Caki2 (cell line): ENCODE measurements at places on chromosomes 4 and X.

- DNase-seq, result no peak
These were observed 706 bp downstream of the DUSP9 start for GRCh38 chrX:153647461-153648357.

- DNase-seq, result no peak
These were observed 758 bp downstream of the SDAD1 start for GRCh38 chr4:75989846-75990528.

DNA sequence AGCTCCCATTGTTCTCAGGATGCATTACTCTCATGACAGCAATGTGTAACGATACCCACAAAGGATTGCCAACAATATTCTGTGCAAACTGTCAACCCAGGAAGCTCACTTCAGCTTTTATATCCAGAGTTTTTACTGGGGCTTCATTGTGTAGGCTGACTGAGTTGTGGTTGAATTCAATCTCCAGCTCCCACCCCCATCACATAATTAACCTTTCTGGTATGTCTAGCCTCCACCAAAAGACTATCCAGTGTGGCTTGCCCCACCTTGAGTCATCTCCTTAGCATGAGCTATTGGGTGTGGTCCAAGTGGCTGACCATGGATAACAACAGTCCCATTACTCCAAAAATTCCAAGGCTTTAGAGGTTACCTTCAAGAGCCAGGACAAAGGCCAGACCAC is 17.7 kb upstream of the TAB3 start:
- DNase-seq, result no peak

GRCh38 chr4:25503779-25504178 is 126.7 kb downstream of the ANAPC4 start:
- DNase-seq, result no peak

DNA sequence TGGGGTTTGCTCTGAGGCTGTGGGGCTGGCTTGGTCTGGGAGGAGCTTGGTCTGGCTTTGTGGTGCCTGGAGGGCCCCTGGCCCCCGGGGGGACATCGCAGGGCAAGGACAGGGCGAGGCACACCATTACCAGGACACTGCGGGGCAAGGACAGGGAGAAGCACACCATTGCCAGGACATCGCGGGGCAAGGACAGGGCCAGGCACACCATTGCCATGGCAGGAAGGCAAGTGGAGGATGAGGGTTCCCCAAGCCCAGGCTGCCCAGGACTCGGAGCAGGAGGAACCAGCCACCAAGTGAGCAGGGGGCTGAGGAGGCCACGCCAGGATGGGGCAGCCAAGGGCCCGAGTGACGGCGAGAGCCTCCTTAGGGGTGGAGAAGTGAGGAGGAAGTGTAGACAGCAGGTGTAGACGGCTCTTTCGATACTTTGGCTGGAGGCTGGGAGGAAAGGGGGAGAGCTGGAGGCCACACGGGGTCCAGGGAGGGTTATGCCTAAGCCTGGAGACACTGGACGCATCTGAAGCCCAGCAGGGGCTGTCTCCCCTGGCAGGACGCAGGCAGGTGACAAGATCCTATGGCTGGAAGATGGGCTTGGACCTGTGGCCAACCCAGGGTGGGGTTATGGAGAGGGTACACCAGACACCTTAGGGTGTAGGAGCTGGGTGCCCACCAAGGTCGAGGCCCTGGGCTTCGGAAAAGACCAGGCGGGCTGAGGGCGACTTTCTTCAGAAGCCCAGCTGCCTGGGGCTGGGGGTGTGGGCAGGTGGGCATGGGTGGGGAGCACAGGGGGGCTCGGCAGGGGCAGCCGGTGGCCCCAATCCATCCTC is 7.3 kb downstream of the NKX1-1 start:
- no peak for DNase-seq

- no peak for DNase-seq
These were observed 191.2 kb upstream of the BMP3 start for GRCh38 chr4:80839281-80839680.
